ENCODE measurements at places on chromosomes 12 and 14. TPM values are rescaled to one million over a fixed set of nuclear protein-coding genes. Genes with fewer than 3 reads are reported as not detected.

DNA sequence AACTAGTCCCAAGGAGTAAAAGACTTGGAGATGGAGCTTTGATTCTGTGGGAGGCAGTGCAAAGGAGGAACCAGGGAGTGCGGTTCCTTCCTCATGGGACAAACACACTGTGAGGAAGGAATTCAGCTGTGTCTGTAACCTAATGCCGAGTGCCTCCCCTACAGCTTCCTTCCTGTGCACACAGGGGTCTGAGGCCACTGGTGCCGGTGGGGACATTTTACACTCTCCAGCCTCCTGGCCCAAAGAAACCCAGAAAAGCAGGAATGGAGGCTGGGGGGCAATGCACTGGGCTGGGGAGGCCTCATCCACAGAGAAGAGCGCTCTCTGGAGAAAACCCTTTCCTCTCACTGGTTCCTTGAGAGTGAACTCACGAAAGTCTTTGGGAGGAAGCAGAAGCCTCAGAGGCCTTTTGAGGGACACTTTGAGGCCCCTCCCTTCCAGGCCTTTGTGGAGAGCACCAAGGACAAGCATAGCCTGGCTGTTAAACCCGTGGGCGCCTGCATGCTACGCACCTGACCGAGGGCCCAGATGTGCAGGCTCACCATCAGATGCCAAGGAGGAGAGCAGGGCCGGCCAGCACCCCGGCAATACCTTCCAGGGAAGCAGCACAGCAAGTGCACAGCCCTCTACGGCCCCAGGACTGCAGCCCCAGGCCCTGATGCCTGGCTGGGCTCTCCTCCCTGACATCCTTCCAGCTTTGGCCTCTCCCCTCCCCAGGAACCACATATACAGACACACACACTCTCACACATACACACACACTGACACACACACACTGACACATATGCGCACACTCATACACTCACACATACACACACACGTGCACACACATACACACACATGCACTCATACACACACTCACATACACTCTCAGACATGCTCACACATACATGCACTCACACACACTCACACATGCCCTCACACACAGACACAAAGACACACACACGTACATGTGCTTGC is 52.0 kb downstream of the NFKBIA start:
- DNase-seq, result no peak

GRCh38 chr12:19783547-19784444 is 344.5 kb downstream of the AEBP2 start:
- no peak for DNase-seq

Gene CCDC60
- polyA plus RNA-seq, result 4.9 TPM

Gene RPS6KL1
- 3.7 TPM for polyA plus RNA-seq

Gene MYO1H
- polyA plus RNA-seq, result not detected
